HT1080 (cell line): ENCODE measurements at places on chromosomes 16 and 17.
A peak's percentile ranks its signal among the peaks of the same experiment; 100 is the strongest.

DNA sequence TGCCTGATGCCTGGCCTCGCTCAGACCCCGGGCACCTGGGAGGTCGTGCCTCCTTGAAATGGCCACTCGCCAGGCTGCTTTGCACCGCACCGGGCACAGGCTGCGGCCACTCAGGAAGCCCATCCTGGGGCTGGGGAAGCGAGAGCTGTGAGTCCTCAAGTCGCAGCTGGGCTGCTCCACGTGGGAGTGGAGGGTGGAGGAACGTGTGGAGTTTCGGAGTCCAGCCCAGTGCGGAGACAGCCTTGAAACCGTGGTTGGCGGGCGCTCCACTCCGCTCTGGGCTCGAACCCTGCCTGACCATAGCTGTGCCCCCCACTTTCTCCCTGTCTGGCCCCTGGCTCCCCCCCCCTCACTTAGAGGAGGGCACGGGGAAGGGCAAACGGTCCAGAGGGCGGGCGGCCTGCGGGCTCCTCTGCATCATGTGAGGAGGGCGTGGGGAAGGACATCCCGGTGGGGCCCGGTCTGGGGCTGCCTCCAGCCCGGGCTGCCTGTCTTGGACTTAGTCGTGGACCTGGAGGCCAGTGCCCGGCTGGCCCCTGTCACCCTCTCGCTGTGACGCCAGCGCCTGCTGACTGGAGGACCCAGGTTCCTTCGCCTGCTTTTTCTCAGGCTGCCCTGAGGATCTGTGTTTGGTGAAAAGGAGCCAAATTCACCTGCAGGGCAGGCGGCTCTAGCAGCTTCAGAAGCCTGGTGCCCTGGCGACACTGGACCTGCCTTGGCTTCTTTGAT is 2.5 kb downstream of the UBE2I start:
- no peak for DNase-seq

- no peak for DNase-seq
These were observed 55.6 kb upstream of the CIBAR2 start for GRCh38 chr16:85167589-85168537.

GRCh38 chr16:31177136-31177535 is 2.8 kb upstream of the FUS start:
- DNase-seq: peak; percentile 98

DNA sequence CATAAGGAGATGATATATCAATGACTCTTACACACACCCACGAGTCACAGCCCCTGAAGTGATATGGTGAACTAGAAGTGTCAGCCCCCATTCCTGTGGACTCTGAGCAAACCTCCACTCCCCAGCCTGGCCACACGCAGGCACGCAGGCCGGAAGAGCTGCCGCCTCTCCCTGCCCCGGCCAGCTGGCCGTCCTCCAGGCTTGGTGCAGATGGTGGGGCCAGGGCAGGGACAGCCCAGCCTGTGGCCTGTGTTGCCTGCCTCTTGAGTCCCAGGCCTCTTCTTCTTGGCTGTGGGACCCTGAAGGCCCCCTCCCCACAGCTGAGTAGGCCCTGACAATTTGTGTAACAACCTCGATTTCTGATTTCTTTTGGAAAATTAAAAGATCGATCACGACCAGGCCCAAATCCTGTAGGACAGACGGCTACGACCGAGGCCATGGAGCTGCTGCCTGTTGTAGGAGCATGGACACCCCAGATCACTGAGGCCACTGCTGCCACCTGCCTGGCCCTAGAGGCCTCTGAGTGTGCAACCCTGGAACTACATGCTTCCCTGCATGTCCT is 10.0 kb upstream of the MPRIP start:
- DNase-seq: peak; percentile 82

- DNase-seq: no peak
These were observed 3.7 kb downstream of the TMEM101 start for GRCh38 chr17:44010966-44011647.

DNA sequence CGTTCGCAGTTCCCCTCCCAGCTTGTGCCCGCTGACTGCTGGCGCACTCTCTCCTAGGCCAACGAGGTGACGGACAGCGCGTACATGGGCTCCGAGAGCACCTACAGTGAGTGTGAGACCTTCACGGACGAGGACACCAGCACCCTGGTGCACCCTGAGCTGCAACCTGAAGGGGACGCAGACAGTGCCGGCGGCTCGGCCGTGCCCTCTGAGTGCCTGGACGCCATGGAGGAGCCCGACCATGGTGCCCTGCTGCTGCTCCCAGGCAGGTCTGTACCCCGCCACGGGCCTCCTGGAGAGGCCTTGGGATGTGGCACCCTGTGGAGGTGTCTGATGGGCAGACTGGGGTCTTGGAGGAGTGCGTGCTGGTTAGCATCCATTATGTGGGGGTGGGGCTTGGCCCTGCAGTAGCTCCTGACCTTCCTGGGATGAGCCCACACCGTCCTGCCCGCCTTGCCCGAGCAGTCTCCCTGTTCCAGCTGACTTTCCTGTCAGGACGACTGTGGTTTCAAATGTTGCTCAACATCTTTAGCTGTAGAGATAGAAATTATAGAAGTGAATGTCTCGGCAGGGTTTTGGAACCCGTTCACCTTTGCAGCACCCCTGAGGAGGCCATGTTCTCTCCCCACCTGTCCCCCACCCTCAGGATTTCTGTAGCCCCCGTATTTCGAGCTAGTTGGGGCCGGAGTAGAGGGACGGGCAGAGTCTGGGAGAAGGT is 44.9 kb upstream of the CAPN15 start:
- no peak for DNase-seq

GRCh38 chr16:57045694-57046381 is 46.5 kb upstream of the CPNE2 start:
- DNase-seq: no peak

DNA sequence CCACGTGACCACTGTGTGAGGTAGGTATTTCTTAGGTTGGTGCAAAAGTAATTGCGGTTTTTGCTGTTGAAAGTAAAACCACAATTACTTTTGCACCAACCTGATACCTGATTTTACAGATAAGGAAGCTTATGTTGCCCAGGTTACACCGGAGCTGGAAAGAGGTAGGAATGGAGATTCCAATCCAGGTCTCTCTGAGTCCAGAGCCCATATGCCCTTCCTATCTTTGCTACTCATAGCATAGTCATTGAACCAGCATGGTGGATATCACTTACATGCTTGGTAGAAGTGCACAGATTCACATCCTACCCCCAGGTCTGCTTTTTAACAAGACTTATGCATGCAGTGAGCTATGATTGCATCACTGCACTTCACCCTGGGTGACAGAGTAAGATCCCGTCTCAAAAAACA is 61.8 kb downstream of the ARSG start:
- DNase-seq: no peak

DNA sequence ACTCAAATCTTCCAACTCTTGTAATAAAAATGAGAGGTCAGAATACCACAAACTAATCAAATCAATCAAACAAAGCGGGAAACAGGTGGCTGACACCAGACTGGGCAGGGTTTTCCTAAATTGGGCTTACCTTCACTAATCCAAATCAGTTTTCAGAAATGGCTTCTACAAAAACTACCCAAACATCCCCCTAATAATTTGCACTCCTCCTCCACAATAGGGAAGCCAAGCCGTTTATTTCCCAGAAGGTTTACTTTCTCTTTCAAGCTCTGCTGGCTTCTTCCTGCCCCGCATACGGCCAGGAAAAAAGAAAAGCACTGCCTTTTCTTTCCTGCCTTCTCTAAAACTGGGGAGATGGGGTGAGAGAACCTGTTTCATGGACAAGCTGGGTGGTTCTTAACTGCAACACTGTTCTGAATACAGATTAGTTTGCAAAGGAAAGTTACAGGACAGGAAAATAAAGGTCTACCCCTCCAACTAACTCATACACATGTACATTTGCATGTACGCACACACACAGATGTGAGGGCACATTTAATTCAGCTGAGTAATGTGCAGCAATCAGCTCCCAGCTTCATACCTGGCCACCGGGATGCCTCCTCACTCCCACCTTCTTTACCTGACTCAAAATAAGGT is 9.2 kb downstream of the STAT3 start:
- DNase-seq: peak; percentile 40

GRCh38 chr17:50363217-50364060 is 9.5 kb downstream of the MRPL27 start:
- no peak for DNase-seq

DNA sequence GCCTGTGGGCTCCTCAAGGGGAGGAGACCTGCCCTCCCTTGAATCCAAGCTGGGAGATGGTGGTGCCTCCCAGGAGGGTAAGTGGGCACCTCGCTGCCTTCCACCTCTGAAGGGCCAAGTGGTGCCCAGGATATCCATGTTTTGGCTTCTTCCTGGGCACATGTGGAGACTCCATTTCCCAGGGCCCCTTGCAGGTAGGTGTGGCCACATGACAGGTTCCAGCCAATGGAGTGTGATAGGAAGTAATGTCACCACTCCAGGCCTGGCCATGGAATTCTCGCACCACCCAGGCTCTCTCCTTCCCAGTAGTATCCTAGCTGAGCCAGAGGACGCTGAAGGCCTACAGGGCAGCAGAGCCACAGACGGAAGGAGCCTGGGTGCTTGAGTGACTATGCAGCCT is 17.6 kb upstream of the PEMT start:
- DNase-seq: peak; percentile 39

DNA sequence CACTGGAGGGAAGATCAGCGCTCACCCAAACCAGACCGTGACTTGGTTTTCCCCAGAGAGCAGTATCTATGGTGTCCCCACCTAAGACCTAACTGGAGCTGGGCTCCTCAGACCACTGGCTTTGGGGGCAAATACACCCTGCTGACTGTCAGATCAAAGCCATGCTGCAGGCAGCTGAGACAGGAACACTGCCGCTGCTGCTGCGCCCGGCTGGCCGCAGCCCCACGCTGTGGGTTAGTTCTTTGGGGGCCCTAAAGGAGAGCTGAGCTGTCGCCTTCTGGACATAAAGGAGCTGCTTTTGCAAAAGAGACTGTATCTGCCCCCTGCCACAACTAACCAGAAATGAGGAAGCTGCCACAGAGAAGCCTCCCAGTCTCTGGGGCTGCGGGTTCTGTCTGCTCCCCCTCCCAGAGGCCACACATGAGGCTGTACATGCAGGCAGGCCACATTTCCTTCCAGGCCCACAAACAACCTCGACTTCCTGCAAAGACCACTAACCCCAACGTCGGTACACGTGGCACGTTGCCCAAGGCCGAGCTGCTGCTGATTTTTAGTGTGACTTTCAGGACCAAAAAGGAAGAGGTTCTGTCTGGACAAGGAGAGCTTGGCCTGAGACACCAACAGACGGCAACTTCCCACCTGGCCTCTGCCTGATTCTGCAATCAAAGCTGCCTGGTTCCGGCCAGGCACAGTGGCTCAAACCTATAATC is 18.2 kb upstream of the ABR start:
- DNase-seq: no peak

DNA sequence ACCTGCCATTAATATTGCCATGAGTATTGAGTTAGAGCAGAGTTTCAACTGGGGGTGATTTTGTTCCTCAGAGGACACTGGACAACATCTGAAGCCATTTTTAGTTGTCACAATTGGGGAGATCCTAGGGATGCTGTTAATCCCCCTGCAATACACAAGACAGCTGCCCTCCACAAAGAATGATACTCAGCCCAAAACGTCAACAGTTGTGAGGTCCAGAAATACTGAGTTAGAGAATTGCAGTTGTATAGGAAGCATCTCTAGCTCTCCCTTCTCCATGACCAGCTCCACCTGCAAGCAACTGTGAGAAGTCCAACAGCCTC is 614.0 kb upstream of the CDH5 start:
- DNase-seq: no peak

- DNase-seq: no peak
These were observed 45.2 kb upstream of the SMPD3 start for GRCh38 chr16:68493412-68494070.

DNA sequence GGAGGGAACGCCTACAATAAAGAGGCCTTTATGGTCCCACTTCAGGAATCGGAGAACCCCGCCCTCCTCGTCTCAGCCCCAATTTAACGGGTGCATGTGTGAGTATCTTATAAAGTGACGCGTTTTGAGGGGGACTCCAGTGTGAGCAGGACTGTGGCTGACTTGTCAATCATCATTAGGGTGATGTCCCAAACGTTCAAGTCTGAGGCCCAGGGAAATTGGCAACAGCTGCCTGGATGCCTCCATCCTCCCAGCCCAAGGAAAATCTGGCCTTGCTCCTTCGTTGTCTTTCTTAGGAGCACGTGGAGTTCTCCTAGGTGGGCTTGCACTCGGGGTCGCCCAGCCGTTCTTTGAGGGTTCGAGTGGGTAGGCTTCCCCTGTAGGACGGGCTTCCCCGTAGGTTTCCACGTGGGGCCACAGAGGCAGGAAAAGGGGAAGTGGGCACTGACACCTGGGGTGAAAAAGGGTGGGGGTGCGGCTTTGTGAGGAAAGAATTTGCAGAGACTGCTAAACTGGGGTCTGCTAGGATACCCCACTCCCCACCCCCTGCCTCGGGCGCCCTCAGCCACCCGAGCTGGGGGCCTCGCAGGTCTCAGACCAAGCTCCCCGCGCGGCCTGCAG is 561 bp upstream of the HERPUD1 start:
- DNase-seq: peak; percentile 10

- no peak for DNase-seq
These were observed 6.1 kb upstream of the CDR2 start for GRCh38 chr16:22380529-22380928.

- no peak for DNase-seq
These were observed 16.9 kb downstream of the AANAT start for GRCh38 chr17:76484228-76484725.

- DNase-seq: no peak
These were observed 128.1 kb downstream of the RGS9 start for GRCh38 chr17:65265276-65265675.

DNA sequence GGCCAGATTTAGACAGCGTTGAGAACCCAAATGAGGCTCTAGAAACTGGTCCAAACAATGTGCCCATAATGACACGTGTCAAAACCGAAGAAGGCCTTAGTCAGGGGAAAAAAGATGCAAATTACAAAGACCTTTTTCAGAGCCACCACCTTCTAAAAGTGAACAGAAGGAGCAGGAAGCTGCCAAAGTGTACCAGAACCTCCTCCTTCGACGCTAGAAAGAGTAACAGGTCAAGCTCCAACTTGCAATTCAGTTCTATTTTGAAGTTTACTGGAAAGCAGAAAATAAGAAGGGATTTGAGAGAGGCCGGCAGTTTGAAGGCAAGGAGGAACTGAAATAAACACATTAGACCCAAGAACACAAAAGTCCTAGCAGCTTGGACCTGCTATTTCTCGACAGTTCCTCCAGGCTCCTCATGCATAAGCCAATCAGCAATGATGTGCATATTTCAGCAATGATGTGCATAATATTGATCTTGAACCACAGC is 61.8 kb downstream of the XYLT1 start:
- DNase-seq: no peak

GRCh38 chr17:10316801-10317542 is 55.8 kb downstream of the MYH13 start:
- peak; percentile 82 for DNase-seq
